ENCODE measurements at places on chromosomes 2 and 18.

DNA sequence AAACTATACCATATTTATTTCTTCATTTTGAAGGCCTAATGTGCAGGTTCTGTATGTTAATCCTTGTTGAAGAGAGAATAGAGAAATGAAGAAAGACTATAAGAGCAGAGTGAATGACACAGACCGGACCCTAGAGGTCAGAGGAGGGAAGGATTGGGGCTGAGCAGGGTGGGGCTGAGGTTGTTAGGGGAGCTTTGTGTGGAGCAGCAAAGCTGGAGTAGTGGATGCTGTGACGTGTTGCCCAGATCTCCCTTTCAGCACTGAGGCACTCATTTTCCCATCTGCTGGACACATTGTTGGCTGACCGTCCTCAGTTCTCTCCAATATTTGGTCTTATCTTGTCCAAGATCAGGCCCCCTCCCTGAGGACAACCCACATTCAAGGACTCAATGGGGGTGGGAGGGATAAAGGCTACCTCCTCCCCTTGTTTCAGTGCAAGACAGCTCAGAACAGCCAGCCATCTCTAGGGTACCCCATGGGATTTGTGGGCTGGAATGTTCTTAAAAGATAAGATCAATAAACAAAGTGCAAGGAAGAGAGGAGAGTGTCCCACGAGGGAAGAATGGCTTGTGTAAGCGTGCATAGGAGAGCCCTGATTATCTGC is 143.6 kb downstream of the TDRD15 start:
- DNase-seq, result no peak

GRCh38 chr18:74068296-74068695 is 79.3 kb downstream of the FBXO15 start:
- DNase-seq, result no peak

DNA sequence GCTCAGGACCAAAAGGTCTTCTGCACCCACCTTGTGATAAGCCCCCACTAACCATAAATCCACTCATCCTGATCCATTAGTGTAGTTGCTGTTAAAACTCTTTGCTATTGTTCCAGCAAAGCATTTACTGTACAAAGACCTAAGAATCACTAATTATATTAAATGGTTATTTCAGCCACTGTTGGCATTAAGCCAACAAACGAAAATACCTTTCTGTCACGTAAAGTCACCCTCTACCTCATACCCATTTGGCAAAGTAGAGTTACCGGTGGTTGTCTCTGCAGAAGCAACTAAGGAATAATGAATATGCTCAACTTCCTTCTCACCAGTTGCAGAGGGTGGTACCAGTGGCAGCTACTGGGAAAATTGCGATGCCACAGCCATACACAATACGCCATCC is 224.5 kb downstream of the SP3 start:
- DNase-seq, result no peak

DNA sequence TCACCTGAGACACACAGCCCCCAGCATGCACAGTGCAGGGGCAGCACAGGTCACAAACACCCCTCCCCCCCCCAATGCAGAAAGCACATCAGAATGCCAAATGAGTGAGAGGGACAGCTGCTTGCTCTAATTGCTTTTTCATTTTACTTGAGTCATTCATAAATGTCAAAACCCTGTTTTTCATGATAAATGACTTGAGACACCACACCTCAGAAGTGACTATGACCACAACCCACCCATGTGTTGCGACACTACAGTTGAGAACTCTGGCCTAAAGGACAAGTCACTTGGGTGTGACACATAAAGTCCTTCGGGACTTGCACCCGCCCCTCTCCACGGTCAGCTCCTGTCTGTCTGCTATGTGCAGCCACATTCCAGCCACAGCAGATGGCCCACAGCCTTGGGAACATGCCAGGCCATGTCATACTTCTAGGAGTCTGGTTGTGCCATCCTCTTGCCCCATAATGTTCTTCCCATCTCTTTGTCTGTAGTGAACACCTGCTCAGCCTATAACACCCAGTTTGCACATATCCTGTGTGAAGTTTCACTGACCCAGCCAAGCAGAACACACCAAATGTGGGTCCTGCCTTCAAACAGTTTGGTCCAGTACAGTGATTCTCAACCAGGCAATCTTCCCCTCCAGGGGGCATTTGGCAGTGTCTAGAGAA is 30.2 kb upstream of the RIOK3 start:
- peak; percentile 32 for DNase-seq

- DNase-seq, result no peak
Observed at GRCh38 chr2:30213907-30214463, 17.3 kb upstream of the LBH start.

DNA sequence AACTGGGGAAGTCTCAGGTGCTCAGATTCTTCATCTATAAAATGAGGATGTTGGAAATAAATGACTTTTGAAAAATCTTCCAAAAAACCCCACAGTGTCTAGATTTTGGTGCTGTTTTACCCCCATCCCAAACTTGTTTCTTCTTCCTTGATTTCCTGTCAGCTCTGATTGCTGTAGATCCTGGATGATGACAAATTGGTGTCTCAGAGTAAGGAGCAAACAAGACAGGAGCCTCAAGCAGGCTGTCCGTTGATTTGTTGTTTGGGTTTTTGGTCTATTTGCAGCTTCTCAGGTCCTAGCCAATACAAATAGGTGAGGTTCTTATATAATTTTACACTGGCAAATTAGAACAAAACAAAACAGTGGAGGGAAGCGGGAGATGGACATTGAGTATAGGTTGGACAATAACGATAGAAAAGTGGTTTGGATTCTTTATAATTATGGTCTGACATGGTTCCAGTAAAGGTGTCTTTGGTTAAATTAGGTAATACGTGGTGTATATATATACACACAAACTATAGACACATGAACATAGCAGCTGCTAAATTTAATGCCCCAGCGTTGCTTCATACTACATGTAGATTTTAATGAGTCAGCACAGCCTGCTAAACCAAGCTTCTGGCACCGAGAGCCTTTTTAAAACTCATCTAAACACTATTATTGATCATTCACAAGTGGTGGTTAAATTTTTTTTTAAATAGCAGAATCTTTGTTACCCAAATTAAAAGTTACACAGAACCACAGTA is 142.5 kb downstream of the FMNL2 start:
- no peak for DNase-seq

GRCh38 chr2:114219456-114219855 is 223.0 kb upstream of the DPP10 start:
- DNase-seq, result no peak

DNA sequence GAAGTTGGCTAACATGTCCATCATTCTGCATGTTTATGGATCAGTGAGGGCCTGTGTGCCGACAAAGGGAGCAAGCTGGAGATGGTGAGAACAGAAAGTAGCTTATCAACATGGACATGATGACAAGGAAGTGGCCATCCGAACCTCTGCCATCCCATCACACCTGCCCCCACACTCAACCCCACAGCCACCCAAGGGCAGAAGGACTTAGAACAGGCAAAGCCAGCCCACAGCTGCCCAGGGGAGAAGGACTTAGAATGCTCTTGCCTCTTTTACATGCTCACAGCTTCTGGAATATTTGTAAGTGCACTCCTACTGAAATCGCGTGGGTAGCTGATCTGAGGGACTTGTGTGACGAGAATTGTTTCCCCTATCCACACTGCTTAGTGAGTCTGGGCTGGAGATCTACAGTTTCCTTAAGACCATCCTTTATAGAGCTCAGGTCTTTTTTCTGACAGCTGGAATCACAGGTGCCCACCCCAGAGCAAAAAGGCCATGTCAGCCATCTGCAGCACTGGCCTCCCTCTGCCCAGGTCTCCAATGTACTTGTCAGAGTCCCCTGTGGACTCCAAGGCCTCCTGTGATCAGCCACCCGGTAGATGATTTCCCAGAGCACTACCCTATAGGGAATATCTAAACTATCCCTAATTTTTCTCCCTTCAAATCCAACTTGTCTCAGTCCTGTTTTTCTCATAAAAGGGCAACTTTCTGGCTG is 154.1 kb downstream of the SMAD7 start:
- DNase-seq, result no peak

DNA sequence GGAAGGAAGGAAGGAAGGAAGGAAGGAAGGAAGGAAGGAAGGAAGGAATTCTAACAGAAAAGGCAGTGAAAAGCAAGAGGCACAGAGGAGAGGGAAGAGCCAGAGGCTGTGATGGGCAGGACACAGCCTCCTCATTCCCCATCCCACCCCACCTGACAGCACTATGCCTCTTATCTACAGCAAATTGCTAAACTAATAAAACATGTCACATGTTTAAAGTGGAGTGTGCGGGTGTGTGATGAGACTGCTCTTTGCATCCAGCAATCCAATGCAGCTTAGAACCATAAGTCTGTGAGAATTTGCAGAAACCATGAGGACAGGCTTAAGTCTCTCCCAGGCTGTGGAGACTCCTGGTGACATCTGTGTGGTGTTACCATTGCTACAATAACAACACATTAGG is 108.4 kb upstream of the ALK start:
- DNase-seq, result no peak

DNA sequence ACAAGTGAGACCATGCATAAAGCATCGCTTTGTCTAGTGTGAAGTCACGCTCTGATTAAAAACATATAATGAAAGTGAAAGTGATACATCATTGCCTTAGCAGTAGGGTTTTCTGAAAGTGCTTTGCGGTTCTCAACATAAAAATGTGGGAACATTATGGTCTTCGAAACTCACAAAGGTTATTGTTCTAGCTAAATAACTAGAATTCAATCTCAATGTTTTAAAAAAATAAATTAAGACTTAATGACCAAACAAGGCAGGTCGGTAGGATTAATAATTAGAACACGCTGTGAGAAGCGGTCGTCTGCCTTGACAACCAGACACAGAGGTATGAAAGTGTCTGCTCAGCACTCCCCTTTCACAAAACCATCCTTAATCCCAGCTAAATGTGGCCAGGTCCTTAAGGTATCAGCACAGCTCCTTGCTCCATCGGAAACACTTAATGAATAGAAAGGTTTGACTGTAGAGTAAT is 42.2 kb downstream of the KLHL14 start:
- no peak for DNase-seq

- no peak for DNase-seq
Observed at GRCh38 chr2:42846932-42847595, 54.7 kb upstream of the HAAO start.

- no peak for DNase-seq
Observed at GRCh38 chr18:28128659-28128980, 48.3 kb downstream of the CDH2 start.

- no peak for DNase-seq
Observed at GRCh38 chr18:10431680-10432079, 22.8 kb upstream of the APCDD1 start.

- DNase-seq, result no peak
Observed at GRCh38 chr2:175253871-175254270, 72.4 kb upstream of the ATP5MC3 start.

GRCh38 chr2:142853912-142854311 is 23.6 kb upstream of the KYNU start:
- DNase-seq, result no peak

- no peak for DNase-seq
Observed at GRCh38 chr2:16189029-16189835, 248.9 kb downstream of the MYCN start.

GRCh38 chr2:166449439-166449838 is 44.6 kb downstream of the SCN7A start:
- no peak for DNase-seq

- no peak for DNase-seq
Observed at GRCh38 chr2:99618579-99619097, 128.8 kb upstream of the REV1 start.

GRCh38 chr2:230905448-230906421 is 19.3 kb downstream of the GPR55 start:
- DNase-seq, result no peak

DNA sequence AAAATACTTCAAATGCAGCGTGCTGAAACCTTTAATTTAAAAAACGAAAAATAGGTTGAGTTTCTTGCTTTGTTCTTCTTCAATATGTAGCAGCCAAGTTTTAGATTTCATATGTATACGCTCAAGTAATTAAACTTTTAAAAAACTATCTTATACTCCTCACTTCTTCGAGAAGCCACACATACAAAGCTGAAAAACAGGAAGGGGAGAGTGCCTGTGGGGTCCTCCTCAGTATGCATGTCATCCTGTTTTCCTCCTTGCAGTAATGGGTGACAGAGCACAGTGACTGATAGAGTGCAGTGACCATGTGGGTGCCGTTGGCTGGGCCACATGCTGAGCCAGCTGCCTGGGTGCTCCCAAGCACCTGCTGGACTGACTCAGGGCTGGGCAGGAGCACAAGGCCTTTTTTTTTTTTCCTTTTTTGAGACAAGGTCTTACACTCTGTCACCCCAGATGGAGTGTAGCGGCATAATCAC is 33.3 kb downstream of the UXS1 start:
- DNase-seq, result no peak

GRCh38 chr2:195473862-195474261 is 183.2 kb upstream of the SLC39A10 start:
- DNase-seq, result no peak

DNA sequence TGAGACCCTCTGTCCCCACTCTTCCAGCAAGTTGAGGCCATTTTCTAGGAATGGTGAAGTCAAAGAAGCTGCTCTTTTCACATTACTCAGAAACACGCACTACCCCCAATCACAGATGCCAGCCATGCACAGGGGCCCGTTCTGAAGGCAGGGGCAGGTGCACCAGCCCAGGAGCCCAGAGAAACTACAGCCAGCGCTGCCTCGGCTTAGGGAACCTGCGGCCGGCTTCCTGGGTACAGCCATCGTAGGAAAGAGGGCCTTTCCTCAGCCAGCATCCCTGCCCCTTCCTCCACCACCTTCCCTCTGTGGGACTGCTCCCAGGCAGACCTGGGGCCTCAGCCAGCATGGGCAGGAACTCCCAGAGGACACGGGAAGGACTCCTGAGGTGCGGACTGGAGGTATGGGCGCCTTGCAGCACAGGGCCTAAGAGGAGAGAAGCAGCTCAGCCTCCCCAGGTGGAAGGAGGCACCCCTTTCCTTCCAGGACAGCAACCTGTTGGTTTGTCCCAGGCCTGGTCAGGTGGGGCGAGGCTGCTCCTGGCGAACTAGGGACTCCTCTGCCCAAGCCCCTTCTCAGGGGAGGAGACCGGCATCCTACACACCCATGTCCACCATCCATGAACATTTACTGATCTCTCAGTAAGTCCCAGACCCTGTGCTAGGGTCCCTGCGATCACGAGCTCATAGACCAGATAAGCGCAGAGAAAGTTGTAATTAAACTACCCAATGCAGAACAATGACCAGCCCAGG is 99.0 kb upstream of the ID2 start:
- DNase-seq, result no peak

GRCh38 chr2:15869871-15870270 is 70.5 kb upstream of the MYCN start:
- no peak for DNase-seq

DNA sequence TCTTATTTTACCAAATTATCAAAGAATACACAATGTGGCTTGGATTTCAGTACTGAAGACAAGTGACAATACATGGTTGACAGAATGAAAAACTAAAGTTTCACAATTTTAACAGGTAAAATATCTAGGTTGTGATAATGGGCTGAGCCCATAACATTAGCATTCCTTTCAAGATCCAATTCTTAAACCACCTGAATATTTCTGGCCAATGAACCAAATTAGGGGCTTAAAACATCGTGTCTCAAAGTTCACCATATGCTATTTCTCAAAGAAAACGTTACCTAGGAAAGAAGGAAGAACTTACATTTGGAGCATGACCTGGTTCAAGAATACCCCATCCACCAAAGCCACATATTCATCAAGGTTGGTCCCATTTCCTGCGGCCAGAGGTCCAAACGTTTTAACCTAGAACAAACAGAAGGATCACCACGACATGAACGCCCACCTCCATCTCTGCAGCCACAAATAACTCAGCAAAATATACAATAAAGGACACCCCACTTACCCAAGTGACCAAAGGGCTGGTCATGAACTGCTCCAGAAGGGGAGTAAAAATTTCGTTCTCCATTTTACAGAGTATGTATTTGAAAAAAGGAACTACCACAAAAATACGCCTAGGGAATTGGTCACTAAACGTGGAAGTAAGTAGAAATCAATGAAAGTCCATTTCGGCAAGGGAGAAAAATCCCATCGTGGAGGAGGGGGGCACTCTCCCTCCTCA is 984 bp downstream of the CCDC88A start:
- no peak for DNase-seq
